CD4-positive, alpha-beta T cell treated with Interleukin-4 for 4 hours (primary cell): ENCODE measurements at places on chromosomes 3 and 15.

DNA sequence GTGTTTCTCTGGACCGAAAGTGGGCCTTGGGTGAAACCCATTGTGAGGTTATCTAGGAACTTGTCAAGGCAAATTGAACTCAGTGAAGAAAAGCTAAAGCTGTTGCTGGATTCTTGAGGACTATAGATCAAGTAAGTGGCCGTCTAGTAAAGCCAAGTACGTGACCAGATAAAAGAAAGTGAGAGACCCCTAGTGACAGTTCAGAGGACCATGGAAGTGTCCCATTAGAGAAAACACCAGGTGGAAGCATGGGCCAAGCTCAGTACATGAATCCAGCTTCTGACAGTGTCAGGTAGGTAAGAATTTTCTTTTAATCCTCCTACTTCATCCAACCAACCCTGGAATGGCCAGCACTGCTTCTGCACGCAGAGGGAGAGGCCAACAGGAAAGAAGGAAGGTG, 349.3 kb upstream of the RGMA start:
- DNase-seq = no peak

DNA sequence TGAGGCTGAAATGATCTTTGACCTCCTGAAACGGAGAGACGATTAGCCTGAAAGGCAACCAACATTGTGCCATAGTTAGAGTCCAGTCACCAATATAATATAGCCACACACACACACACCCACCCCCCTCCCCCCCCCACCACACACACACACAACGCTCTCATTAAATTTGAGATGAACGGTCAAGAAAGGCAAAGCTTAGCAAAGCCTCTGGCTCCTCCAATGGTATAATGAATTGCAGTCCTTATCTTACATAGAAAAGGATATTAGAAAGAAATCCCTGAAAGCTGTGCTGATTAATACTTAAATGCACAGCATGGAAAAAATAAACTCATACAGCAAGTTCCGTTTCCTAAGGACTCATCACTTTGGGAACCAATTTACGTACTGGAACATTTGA, 876 bp upstream of the ZNF385D start:
- no peak for DNase-seq

DNA sequence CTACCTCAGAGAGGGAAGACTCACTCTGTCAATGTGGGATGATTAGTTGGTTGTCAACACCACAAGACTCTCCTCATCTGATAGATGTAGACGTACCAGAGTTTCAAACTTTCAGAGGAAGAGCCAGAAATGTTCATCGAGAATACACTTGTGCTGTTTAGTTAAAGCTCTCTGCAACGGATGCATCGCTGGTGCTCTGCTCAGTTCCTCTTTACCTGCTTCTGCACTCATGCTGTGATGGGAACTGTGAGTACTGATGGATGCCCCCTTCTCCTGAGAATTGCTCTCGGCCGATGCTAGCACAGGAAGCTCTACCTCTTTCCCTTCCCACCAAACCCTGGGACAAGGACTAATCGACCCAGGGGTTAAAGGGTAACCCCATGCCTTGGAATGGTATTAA, 51.8 kb upstream of the CCDC54 start:
- no peak for DNase-seq

GRCh38 chr15:40756938-40757337, 1.9 kb upstream of the RMDN3 start:
- no peak for DNase-seq

GRCh38 chr3:8524656-8525399, 23.2 kb downstream of the LMCD1 start:
- no peak for DNase-seq

- no peak for DNase-seq
These were observed 10.8 kb upstream of the MYZAP start for GRCh38 chr15:57580866-57581265.

DNA sequence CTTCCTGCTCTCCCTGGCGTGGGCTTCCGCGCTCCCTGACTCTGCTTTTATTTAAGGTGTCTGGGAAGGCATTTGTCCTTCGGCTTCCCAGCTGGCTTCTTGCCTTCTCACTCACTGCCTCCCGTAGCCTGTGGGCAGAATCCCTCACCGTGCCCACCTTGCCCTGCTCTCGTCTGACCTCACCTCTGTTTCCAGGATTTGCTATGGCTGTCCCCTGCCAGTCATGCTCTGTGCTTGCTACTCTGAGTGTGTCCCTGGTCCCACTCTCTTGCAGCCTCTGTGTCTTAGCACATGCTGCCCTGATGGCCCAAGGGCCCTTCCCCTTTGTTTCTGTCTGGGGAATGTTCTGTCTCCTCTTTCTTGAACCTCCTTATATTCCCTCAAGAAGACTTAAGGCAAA, 26.2 kb downstream of the LPP start:
- no peak for DNase-seq

- no peak for DNase-seq
These were observed 9.5 kb upstream of the DPPA4 start for GRCh38 chr3:109346770-109347295.

DNA sequence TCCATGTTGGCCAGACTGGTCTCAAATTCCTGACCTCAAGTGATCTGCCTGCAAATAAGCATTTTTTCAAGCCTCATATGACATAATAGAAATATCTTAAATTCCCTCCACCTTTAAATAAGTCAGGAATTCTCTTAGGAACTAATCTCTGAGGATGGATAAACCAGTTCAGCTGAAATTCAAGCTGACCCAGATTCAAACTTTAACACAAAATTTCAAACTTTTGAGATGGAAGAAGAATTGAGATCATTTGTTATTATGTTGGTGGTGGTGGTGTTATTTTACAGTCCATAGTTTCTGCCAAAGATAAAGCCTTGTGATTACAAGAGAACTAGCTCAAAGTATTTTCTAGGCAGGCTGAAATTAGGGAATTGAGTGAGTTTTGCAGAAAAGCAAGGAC, 85.5 kb downstream of the SSR3 start:
- DNase-seq = no peak

DNA sequence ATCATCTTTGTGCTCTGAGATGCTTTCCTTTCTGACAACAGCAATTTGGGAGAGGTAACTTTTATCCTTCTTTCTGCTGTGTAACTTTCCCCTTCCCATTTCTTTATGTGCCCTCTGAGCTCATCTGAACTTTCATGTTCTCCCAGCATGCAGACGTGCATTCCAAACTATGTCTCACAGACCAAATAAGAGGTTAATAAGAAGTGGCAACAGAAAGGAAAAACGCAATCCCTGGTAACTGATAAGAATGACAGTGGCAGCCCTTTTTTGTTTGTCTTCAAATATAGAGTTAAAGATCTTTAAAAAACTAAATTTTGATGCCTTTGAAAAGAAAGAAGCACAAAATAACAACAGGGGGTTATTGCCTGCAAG, 533.4 kb downstream of the FOXP1 start:
- DNase-seq = no peak

- no peak for DNase-seq
These were observed 9.2 kb downstream of the ASB14 start for GRCh38 chr3:57283334-57283733.

- no peak for DNase-seq
These were observed 89.6 kb downstream of the FILIP1L start for GRCh38 chr3:100024520-100025303.

- DNase-seq = no peak
These were observed 334.6 kb upstream of the ATP10A start for GRCh38 chr15:26197719-26198118.

GRCh38 chr15:99076555-99077308, 28.1 kb upstream of the SYNM start:
- DNase-seq = peak; percentile 67

GRCh38 chr3:46934498-46935167, 41.9 kb downstream of the CCDC12 start:
- no peak for DNase-seq

- DNase-seq = no peak
These were observed 70.1 kb upstream of the SGO1 start for GRCh38 chr3:20256144-20256543.

GRCh38 chr15:63212050-63213004, 22.9 kb downstream of the RAB8B start:
- peak; percentile 62 for DNase-seq

GRCh38 chr3:13533885-13534301, 15.0 kb upstream of the FBLN2 start:
- no peak for DNase-seq

DNA sequence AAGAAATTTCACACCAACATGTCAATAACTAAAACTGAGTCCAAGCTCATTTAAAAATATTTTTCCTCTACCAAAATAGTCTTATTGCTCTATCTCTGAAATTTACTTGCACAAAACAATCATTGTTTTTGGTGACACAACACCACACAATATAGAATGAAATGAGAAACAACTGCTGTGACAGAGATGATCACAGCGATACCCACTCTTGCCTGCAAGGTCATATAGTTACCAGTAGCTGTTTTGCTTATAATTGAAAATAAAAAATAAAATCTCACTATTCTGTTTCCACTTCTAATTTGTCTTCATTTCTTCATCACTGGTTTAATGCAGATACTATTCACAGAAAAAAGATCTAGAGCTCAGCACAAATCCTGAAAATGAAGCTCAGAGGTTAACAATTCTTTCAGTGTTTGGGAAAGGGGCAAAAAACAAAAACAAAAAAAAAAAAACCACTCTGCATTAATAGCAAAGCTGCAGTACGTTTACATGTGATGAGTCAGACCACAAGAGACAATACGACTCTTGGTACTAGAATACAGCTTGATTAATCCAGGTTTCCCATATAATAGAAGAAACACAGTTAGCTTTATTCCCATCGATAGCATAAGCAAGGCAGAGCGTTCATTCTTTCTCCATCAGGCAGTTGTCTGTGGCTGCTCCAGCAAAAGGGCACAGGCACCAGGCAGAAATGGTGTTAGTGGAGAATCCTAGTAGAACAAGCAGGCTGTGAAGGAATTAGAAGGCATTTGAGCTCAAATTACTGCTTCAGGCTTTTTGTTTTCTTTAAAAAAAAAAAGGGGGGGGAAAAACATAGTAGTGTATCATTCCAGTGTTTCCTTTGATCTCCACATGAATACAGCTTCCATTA, 773 bp downstream of the ANKRD28 start:
- DNase-seq = peak; percentile 42
